ENCODE measurements at places on chromosomes 3 and 15. TPM values are rescaled to one million over a fixed set of nuclear protein-coding genes. Genes with fewer than 3 reads are reported as not detected.

The OR4M2 gene
- total RNA-seq = not detected

The BDH1 gene
- total RNA-seq = 26.8 TPM

The FETUB gene
- total RNA-seq = not detected

The CD200 gene
- total RNA-seq = 54.1 TPM

The DISP2 gene
- total RNA-seq = 1.0 TPM

The ZBTB38 gene
- 11.6 TPM for total RNA-seq

The COX5A gene
- total RNA-seq = 355 TPM

The SCN5A gene
- total RNA-seq = 11.8 TPM

- DNase-seq = no peak
Observed at GRCh38 chr3:12569836-12570235, 12.9 kb downstream of the MKRN2 start.

DNA sequence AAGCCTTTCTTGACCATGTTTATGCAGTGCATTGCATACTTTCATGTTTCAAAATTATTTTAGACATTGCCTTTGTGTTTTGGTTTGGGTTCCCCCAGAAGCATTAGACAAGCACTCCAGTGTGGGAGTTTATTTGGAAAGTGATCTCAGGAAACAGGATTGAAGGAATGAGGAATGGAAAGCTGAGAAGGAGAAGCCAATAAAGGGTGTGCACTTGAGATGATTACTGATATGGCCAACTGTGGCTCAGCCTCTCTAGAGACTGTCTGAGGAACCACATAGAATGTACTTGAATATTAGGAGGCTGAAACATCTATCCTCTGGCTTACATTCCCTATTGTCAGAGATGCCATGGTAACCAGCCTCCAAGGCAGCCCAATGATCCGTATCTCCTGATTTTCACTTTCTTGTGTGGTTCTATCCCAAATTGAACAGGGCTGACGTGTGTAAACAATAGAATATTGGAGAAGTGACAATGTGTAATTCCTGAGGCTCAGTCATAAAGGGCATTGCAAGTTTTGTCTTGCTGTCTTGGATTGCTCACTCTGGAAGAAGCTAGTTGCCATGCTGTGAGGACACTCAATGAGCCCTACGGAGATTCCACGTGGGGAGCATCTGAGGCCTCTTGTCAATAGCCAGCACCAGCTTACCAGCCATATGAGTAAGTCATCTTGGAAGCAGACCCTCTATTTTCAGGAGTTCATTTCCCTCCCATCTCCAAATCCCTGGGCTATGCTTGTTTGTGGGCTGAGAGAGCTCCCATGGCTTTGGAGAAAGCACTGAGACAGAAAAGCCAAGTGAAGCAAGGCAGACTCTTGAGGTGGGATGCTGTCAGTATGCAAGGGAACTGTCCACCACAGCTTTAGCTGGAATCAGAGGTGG lies 84.7 kb downstream of the SCN11A start:
- no peak for DNase-seq

DNA sequence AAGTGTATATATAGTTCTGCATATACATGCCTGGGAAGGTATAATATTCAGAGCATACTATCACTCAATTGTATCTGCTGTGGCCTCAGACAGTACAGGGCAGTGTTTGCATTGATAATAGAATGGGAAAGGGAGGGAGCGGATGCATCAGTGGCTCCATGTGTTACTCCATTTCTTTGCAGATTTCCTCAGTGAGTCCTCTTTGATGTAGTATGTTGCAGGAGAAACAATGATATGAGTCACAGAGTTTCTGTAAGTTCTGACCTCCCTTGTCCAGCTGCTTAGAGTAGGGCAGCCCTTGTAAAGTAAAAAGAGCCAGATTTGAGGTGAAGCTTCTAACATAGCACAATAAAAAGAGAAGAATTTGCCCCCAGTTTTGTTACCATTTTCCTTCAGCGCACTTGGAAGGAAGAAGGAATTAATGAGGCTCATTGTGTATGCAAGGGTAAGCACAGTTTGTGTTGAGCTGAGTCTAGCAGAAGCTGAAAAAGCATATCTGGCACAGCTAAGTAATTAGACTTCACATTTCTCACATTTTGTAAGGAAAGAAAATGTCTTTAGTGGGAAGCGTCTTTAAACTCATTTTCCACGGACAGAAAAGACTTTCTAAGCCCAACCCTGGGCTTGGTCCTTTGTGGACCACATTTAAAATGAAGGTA lies 555.8 kb upstream of the IL12A start:
- no peak for DNase-seq

DNA sequence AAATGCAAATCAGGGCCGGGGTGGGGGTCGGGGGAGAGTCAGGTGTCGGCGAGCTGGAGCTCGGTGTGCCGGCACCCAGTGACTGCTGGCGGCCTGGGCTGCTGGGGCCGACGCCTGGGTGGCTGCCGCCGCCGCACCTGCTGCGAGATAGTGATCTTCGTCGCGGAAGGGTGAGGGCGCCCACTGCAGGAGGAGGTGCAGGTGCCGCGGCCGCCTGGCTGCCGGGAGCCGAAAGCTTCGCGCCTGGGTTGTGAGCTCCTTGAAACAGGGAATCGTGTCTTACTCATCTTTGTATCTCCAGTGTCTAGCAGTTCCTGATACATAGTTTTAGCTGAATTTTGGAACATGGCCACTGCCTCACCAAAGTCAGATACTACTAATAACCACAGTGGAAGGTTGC lies 64.0 kb upstream of the CPOX start:
- DNase-seq = peak; percentile 76

DNA sequence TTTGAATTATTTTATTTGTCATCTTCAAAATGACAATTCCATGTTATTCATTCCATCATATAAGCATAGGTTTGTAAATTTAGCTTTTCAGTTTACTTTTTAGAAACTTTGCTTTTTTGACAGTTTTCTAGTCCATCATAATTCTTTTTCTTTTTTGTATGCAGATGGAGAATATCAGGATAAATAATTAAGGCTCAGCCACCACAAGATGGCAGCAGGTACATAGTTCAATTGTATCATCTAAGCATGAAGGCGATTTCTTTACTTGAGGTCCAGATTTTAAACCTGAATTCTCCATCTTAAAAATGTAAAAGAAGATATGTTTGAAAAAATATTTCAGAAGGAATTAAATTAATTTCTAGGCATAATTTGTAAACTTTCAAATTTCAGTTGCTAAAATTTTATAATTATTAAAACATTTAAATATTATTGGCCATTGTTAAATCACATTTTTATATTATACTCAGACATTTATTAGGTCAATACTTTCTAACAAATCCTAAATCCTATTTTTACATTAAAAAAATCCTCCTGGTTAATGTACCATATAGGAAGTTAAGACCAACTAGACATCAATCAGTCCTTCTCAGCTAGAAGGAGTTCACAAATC lies 15.1 kb downstream of the PLSCR5 start:
- no peak for DNase-seq

Data from WTC11 (cell line).